ENCODE measurements at places on chromosomes 13 and 19.
A peak's percentile ranks its signal among the peaks of the same experiment; 100 is the strongest.

GRCh38 chr19:37007587-37008220 is 70.5 kb upstream of the ZNF420 start:
- peak; percentile 52 for DNase-seq

GRCh38 chr13:27321468-27322431 is 51.1 kb downstream of the RASL11A start:
- no peak for DNase-seq

- DNase-seq, result no peak
Measured at GRCh38 chr19:42140125-42140754, 8.0 kb upstream of the POU2F2 start.

GRCh38 chr13:30456290-30456689 is 9.4 kb downstream of the HMGB1 start:
- DNase-seq, result no peak

GRCh38 chr19:56594783-56595547 is at the start of gene ZNF71:
TSS of gene ZNF71 (plus strand) at chr19:56595302. CDS start at chr19:56601559, 6,257 bp downstream.
- peak; percentile 88 for DNase-seq

GRCh38 chr19:50453243-50453642 is 20.6 kb downstream of the MYBPC2 start:
- no peak for DNase-seq
